ENCODE measurements at places on chromosomes 5 and 9.

GRCh38 chr9:136086213-136086881 lies 8.7 kb downstream of the NACC2 start:
- no peak for DNase-seq

GRCh38 chr5:158011422-158011821 lies 152.5 kb upstream of the CLINT1 start:
- no peak for DNase-seq

GRCh38 chr5:126948011-126948355 lies 82.4 kb downstream of the MARCHF3 start:
- DNase-seq = no peak

DNA sequence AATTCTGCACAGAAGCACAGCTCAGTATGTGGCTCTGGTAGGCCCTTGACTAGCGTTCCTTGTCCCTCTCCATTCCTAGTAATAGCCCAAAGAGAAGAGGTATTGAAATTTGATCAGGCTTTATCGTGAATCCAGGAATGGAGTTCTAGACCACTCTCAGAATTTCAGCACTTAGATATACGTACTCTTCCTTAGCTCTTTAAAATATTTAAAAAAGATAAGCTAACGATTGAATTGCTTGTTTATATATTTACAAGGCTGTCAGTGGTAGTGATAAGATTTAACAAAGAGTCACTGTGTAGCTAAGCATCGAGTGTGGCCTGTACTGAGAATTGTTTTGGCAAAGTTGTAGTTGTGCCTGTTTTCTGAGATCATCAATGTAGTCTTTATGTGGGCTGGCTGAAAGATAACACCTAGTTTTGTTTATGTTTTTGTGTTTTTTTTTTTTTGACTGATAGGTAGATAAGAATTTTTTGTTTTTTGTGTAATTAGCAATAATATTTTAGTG lies 2.5 kb downstream of the KIAA1958 start:
- no peak for DNase-seq

DNA sequence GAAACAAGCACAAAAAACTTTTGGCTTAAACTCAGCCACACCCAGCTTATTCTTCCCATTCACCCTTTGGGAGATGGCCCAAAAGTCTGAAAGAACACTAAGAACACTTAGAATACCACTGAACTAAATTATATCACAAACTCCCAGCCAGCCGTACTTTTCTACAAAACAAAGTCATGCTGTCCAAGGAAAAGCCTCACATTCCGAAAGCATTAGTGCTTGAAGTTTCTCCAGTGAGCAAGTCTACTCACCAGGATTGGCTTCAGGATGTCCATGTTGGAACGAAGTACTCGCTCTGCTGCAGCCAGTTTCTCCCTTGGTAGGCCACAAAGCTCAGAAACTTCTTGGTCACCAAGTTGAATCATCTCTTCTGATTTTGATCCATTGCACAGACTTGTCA lies 69.7 kb downstream of the ABCA1 start:
- DNase-seq = no peak

- DNase-seq = no peak
Measured at GRCh38 chr5:143877196-143877595, 65.2 kb downstream of the HMHB1 start.

- no peak for DNase-seq
Measured at GRCh38 chr5:159660401-159660800, 255.9 kb upstream of the ADRA1B start.

DNA sequence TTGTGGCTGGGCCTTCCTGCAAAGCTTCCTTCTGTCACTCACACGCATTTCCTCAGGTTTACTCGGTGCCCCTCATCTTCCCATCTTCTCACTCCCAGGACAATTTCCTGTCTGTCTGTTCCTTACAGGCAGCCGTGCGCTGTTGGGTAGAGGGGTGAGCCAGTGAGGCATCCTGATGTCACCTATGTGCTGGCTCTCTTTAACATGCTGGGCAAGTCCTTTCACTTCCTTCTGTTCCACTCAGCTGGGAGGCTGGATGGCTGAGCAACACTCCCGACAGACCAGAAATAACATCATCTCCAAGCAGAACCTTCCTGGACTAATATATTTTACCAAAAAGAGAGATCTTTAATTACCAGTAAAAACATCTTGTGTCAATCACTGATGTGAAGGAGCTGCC lies 103.0 kb downstream of the HSD17B3 start:
- DNase-seq = no peak

DNA sequence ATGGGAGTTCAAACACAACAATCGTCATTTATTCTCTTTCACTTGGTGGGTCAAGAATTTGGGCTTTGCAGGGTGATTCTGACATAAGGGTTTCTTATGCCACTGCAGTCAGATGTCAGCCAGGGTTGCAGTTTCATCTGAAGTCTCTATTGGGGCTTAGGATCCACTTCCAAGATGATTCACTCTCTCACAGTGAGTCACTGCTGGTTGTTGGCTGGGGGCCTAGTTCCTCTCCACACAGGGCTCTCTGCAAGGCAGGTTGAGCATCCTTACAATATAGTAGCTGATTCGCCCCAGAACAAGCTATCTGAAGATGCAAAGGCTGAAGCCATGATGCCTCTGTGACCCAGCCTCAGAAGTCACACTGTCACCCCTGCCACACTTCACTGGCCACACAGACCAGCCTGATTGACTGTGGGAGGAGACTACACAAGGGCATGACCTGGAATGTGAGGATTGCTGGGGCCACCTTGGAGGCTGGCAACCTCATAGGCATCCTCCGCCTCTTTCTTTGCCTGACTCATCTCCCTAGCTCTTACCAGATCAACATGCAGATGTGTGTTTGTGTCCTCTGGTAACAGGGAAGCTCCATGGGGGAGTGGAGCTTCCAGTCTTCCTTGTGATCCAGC lies 4.5 kb upstream of the CARD19 start:
- no peak for DNase-seq

GRCh38 chr9:27784847-27785713 lies 211.8 kb upstream of the C9orf72 start:
- DNase-seq = no peak

- no peak for DNase-seq
Measured at GRCh38 chr5:109987970-109988369, 298.2 kb downstream of the MAN2A1 start.

GRCh38 chr5:77232574-77233358 lies 22.3 kb downstream of the PDE8B start:
- no peak for DNase-seq

DNA sequence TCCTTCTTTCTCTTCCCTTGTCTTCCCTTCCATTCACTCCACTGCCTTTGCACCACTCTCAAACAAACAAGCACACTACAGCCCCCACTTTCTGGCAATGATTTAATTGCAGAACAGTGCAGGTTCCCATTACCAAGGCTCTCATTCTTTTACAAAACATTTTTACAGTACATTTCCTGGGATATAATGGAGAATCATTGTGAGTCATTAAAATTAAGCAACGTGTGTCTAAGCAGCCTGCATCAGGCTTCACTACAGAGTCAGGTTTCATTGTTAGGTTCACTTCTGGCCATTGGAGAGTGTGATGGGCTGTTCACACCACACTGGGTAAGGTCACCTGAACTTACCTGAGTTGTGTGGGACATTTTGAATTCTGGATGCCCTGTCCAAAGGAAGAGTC lies 303.5 kb downstream of the TRIM32 start:
- no peak for DNase-seq

DNA sequence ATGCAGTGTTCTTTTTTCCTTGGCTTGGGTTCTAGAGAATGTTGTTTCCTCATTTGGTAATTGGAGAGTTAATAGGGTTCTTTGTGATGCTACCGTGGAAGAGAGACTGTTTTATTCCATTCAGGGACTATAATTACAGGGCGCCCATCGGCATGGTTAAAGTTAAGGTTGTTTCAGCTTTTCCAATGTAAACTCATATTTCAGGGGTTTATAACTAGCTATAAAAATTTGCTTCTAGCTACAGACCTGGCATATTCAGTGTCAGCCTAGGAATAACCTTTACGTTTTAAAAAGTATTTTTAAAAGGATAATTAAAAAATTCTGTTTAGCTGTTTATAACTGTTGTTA lies 99.1 kb downstream of the AOPEP start:
- DNase-seq = no peak

DNA sequence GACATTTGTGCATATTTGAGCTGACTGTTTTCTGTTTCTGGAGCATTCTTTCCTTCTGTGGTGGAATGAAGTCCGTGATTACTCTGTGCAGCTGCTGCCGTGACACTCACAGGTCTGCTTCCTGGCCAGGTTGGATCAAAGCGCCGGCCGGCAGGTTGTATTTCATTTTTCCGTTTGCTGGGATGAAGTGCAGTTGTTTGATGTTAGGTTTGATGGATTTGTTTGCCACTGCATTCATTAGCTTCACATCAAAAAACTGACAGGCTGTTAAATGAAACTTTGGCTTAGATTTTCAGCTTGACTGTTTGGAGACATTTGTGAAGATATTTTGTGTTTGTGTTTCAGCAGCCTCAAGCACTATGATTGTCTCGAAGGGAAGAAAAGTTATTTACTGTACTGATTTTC lies 140.1 kb downstream of the KDM4C start:
- no peak for DNase-seq

- no peak for DNase-seq
Measured at GRCh38 chr5:147234825-147235635, at the start of gene STK32A. Gene STK32A (plus strand): TSS chr5:147235026. CDS start chr5:147239635, 4,609 bp downstream.

DNA sequence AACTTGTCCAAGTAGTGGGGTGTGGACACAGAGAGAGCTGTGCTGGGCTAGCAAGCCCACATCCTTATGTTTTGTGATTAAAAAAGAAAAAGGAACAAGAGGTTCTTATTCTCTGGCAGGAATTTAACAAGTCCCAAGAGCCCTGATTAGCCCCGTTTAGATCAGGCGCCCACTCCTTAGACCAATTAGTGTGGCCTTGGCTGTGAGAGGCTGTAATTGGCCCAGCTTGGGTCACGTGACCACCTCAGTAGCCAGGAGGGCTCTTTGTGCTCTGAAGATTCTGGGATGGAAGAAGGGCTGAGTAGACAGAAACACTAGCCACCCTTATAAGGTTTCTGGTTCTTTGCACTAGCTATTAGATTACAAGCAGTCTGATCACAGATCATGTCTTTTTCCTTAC lies 31.1 kb downstream of the GCNT4 start:
- no peak for DNase-seq

GRCh38 chr5:135705141-135705631 lies 126.4 kb upstream of the CXCL14 start:
- DNase-seq = no peak

DNA sequence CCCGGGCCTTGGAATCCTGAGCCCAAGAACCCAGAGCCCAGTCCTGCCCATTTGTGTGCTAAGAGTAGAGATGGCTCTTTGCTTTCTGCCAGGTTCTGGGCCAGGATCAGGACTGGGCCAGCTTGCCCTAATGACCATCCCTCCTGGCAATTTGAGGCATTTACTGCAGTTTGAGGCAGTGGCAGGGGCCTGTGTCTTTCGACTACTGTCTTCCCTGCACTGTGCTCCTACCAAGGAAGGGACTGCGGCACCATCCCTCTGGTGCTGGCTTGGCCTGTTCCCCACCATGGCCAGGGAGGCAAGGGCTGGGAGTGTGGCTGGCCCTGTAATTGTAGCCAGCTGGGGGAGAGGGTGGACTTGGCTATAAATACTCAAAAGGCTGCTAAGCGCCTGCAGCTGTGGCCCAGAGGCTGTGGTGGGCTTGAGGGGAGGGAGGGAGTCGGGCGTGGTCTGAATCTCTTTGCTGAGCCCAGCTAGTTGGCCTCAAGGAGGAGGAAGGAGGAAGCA lies 4.6 kb downstream of the ENHO start:
- no peak for DNase-seq

GRCh38 chr9:1117439-1117838 lies 67.3 kb downstream of the DMRT2 start:
- DNase-seq = no peak

GRCh38 chr5:122907276-122907675 lies 61.9 kb downstream of the SNX24 start:
- no peak for DNase-seq

DNA sequence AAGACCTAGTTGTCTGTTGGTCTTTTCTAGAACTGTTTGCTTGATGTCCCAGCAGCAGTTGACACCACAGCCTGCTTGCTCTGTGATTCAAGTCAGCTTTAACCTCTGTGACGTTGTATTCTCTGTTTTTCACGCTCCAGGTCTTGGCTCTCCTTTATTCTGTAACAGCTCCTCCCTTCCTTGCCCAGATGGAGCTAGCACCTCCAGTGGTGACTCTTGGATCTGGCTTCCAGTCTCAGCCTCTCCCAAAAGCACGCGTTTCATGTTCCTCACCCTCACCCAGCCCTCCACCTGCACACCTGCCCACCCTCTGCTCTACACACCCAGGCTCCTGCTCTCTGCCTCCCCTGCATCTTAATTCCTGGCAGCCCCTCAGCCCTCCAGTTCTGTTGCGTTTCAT lies 50.6 kb downstream of the DMRT1 start:
- no peak for DNase-seq

GRCh38 chr9:114327749-114328148 lies 1.9 kb upstream of the ORM2 start:
- DNase-seq = no peak

GRCh38 chr5:1429496-1429895 lies 15.7 kb downstream of the SLC6A3 start:
- no peak for DNase-seq

DNA sequence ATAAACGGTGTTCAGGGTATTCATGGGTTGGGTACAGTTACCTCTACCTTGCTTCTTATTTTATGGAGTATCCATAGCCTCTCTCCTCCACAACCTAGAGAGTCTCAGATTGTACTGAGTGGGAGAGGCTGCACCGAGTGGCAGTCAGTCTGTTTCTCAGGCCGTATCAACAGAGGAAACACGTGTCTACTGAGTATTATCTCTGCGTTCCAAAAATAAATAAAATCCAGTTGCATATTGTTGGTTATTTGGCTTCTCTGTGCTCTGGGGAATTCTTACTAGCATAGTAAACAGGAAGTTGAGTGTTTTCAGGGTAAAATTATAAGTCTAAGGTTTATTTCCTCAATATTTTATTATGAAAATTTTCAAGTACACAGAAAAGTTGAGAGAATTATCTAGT lies 231.0 kb downstream of the ARHGEF28 start:
- no peak for DNase-seq

GRCh38 chr5:76388236-76388635 lies 14.8 kb upstream of the IQGAP2 start:
- DNase-seq = no peak

DNA sequence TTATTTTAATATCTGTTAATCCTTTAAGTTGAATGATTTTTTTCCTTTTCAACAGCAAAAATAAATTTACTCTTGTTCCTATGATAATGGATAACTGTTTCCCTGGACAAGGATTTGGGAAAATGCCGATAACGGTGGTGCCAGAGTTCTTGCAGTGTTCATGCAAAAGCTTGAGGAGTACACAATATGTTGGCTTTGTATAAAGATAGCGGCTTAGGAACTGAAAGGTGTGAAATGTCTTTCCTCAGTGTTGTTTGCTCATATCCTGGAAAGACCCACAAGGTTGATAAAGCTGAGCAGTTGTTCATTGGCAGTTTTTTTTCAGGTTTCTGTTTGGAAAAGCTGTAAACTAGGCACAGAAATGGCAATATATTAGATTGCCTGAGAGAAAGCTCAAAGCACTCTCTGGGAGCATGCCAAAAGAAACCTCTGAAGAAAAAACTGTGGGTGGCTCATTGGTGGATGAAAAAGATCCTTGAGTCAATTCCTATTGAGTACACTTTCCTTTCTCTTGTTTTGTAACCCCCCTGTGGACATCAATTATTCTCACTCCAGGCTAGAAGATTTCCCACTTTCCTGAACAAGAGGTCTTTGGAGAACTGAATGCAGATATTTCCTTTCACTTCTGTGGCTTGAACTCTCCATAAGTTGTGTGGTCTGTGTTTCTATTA lies 117.2 kb upstream of the RGMB start:
- DNase-seq = no peak

Data from stimulated activated CD8-positive, alpha-beta memory T cell treated with anti-CD3 and anti-CD28 coated beads, Interleukin-7, amount 100 ng/mL, for 1 hour (primary cell).